ENCODE measurements at places on chromosomes 6 and 20.

GRCh38 chr20:47319517-47320252 lies 36.8 kb downstream of the ZMYND8 start:
- DNase-seq = no peak

DNA sequence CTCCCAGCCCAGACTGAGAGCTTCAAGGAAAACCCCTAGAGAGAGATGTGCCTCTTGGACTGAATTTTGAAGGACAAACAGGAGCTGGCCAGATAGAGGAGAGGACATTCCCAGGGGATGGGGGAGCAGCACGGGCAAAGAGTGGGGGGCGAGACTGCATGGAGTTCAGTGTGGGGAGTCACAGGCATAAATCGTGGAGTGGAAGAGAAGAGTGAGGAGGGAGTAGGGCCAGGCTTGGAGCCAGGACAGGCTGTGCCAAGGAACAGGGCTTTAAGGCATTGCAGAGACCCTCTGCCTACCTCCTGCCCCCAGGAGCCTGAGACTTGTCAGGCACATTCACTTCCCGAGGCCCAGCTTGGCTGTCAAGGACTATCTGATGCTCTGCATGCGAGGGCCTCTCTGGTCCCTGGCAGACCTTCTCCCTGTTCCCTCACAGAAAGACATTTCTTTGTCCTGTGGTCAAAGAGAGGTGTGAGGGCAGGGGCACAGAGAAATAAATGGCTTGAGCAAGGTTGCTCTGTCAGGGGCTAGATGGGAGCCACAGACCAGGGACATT lies 5.2 kb upstream of the SLC22A7 start:
- DNase-seq = peak; percentile 50

DNA sequence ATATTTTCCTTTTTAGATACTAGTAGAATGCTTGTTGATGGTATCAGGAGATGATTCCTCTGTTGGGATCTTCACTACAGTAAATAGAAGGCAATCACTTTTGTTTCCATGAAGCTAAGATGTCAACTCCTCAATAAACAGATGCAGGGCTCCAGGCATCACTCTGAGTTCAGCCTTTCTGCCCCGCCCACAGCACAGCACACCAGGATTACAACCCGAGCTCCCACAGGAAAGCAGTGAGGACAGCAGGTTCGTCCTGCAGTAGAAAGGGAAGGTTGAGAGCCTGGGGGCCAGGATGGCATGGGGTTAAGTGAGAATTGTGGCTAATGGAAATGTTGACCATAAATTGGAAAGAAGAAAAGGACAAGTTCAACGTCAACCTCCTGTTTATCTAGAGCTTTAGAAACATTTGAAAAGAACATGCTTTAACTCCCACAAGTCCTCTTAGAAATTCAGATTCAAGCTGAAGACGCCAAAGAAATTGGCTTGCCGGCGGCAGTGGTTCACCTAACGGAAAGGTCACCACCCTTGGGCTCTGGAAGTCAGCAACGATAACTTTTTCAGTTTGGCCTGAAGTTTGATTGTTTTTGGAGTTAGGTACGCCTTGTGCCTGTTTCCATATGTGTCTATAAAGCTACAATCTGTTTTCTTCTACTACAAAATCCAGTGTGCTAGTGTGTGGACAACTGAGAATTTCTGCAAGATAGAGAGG lies 144.4 kb upstream of the PDE10A start:
- no peak for DNase-seq

DNA sequence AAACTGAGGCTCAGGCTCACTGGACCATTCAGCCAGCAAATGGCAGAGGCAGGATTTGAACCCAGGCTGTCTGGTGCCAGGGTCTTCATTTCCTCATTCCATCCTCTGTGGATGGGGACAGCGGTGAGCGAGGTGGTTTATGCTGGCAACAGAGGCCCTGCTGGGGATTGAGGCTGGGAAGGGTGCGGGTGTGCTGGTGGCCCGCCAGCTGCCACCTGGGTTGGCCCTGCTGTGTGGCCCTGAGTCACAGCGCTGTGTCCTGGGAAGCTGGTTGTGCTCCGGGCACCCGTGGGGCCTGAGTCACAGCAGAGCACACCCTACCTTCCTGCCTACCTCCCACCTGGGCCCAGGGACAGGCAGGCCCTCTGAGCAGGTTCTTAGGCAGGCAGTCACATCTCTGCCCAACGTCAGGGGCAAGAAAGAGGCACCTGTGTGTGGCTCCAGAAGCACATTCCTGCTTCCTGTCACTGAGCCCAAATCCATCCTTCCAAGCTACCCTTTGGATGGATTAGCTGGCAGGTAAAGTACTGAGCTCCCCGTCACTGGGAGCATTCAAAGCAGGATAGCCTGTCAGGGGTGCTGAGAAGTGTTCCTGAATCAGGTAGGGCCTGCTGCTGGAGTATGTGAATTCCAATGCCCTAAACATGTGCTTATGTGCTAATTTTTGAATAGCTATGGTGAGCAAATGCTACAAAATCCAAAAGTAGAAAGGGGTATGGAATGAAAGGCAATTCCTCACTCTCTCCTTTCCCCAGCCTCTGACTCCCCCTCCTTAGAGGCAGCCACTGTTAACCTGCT lies 53.9 kb downstream of the CEBPB start:
- no peak for DNase-seq

DNA sequence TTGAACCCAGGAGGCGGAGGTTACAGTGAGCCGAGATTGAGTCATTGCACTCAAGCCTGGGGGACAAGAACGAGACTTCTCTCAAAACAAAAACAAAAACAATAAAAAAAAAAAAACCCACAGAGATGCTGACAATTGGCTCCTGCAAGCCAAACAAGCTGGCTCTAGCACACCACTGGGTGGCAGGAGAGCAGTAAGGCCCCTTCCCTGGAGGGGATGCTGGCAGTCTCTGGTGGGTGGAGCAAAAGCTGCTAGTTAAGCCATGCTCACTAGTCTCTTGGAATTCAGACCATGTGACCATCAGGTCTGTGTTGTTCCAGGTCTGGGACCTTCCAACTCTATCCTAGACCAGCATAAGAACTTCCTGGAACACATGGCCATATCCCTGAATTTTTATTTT lies 18.9 kb upstream of the DSN1 start:
- no peak for DNase-seq

- DNase-seq = no peak
Observed at GRCh38 chr6:32154514-32155161, 697 bp downstream of the PPT2 start.

GRCh38 chr6:27839626-27840475 lies 72.3 kb downstream of the OR2B2 start:
- no peak for DNase-seq

DNA sequence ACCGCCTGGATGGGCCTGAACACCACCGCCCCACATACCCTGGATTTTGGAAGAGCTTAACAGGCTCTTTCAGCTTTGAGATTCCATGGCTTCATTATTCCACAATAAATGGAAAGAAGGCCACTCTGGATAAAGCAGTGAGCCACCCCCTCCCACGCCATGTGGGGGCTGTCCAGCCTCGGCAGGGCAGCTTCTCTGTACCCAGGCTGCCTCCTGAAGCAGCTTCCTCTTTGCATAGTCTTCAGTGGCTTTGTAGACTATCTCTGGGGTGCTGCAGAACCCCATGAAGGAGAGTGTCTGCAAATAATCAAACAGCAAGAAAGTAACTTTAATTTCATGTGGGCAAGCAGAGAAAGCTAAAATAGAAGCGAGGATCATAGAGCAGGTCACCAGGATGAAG lies 96.6 kb upstream of the NXT1 start:
- no peak for DNase-seq

- DNase-seq = no peak
Observed at GRCh38 chr6:10771371-10771894, 23.8 kb downstream of the TMEM14B start.

DNA sequence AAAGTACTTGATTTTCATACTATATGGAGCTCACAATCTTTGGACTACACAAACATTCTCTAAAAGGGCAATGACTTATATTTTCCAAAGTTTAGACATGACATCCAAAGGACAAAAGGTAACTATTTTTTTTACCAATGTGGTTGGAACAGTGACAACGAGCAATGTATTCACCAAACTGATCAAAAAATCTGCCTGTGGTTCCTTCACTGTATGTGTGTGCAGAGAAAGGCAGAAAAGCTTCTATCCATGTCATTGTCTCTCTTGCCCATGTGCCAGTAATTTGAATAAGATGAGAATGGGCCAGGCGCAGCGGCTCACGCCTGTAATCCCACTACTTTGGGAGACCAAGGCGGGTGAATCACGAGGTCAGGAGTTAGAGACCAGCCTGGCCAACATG lies 25.5 kb downstream of the MCUR1 start:
- no peak for DNase-seq

GRCh38 chr6:137370871-137371633 lies 123.1 kb downstream of the OLIG3 start:
- DNase-seq = no peak

DNA sequence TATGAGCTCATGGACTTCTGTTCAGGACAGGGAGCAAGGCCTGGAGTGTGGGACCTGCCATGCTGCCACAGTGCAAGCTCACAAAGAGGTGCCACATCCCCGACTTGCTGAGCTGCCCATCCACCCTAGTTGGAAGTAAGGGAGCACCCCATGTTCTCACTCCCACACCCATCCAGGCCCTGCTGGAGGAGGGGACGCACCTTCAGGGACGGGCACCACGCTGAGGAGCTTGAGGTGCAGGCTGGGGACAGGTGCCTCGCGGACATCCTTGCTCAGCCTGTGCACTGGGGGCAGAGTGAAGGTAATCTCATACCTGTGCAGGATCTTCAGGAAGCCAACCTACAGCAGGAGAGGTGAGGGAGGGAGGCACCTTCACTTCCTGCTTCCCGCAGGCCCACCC lies 12.3 kb downstream of the ADISSP start:
- no peak for DNase-seq

GRCh38 chr6:99790679-99791078 lies 184.0 kb downstream of the PRDM13 start:
- no peak for DNase-seq

- no peak for DNase-seq
Observed at GRCh38 chr20:12072954-12073264, 155.2 kb downstream of the BTBD3 start.

GRCh38 chr20:23230766-23231385 lies 119.7 kb upstream of the NXT1 start:
- DNase-seq = no peak

DNA sequence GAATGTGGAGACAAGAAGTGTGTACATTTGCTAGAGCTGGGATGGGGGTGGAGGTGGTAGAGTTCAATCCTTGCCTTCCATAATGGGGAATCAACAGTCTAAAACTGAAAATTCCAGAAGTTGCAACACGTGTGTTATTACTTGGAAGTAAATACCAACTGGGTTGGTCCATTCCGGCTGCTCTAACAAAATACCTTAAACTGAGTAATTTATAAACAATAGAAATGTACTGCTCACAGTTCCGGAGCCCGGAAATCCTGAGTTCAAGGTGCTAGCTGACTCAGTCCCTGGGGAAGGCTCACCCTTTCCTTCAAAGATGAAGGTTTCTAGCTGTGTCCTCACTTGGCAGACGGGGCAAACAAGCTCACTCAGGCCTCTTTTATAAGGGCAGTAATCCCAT lies 59.0 kb downstream of the RIN2 start:
- no peak for DNase-seq

DNA sequence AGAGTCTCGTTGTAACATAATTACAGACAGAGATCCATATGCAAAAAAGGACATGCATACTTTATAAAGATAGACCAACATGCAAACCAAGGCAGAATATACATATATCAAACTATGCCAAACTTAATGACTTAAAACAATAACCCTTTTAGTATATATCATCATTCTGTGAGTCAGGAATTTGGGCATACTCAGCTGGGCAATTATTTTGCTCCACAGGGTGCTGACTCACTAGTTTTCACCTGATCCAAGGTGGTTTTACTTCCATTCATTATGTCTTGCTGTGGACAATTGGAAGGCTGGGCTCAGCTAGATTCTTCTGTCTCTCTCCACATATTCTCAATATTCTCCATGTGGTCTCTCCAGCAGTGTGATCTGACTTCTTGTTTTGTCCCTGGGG lies 41.2 kb upstream of the RNF146 start:
- no peak for DNase-seq

DNA sequence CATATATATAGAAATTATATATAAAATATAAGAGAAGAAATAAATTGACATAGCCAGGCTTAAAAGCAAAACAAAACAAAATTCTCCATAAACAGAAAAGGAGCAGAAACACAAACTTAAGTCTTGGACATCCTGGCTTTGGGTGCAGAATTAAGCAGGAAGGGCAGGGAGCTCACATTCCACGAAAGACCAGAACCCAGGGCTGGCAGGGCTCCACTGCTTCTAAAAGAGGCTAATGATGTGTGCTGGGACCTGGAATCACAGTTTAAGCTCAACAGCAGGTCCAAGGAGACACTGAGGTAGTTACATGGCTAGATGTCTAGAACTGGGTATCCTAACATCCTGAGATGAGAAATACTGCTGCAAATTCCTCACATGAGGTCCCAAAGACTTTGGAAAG lies 210.3 kb downstream of the WDR27 start:
- no peak for DNase-seq

GRCh38 chr6:157879034-157879872 lies 56.2 kb downstream of the SNX9 start:
- DNase-seq = no peak

DNA sequence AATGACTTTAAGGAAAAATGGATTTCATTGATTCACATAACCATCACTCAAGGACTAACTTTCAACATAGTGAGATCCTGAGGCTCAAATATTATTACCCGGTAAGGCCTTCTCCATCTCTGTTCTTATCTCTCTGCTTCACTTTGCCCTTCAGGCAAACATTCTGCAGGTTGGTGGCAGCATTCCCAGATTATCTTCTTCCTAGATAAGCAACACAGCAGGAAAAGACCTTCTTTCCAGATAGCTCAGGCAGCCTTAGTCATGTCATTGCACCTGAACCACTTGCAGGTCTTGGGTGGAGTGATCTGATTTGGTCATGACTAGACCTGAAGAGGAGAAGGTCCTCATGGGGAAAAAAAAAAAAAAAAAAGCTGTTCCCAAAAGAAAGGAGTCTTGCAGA lies 5.3 kb upstream of the HIVEP2 start:
- DNase-seq = no peak

GRCh38 chr6:154907291-154907690 lies 87.8 kb upstream of the TIAM2 start:
- DNase-seq = no peak

DNA sequence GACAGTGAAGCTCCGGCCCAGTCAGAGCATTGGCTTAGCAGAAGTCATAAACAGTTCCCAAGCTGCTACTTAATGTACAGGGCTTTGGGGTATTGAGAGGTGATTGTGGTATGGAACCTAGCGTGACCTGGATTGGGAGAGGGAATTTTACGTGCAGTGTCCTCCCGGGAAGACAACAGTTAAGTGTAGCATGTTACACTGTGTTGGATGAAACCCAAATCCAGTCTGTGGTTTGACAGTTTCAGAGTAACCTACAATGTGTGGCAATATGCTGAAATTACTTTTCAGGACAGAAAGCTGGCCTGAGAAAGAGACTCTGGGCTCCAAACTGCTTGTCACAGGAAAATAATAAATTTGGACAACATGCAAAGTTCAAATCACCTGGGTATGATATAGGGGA lies 28.1 kb upstream of the RALGAPA2 start:
- no peak for DNase-seq

All from cardiac septum (tissue), 1 donor.